Left lung (tissue), 14 donors: ENCODE measurements at places on chromosomes 2 and 18. TPM values are rescaled to one million over a fixed set of nuclear protein-coding genes. Genes with fewer than 3 reads are reported as not detected.

CTAGE1 gene
- total RNA-seq, result not detected

GRCh38 chr2:102434655-102435381 is 11.9 kb downstream of the IL18RAP start:
- DNase-seq, result no peak

GRCh38 chr18:79792988-79793355 is 4.8 kb upstream of the KCNG2 start:
- DNase-seq, result no peak

DNA sequence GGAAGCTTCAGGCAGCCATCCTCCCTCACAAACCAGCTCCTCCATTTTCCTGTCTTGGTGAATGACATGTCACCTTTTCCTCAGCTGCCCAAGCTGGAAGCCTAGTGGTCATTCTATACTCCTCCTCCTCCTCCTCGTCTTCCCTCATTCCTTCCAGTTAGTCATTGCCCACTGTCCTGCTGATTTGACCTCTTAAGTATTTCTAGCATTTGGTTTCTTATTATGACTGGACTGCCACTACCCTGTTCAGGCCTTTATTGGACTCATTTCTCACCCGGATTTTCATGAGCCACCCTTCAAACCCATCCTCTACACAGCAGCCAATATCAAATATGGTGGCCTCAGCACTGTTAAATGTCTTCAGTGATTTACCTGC is 21.9 kb upstream of the MGAT5 start:
- no peak for DNase-seq

YIPF4 gene
- 50.5 TPM for total RNA-seq

GRCh38 chr2:183903026-183903425 is 695.3 kb upstream of the ZNF804A start:
- DNase-seq, result no peak

GRCh38 chr2:191166111-191166755 is 15.4 kb upstream of the STAT4 start:
- peak; percentile 62 for DNase-seq

CXCR1 gene
- 1.7 TPM for total RNA-seq

DNA sequence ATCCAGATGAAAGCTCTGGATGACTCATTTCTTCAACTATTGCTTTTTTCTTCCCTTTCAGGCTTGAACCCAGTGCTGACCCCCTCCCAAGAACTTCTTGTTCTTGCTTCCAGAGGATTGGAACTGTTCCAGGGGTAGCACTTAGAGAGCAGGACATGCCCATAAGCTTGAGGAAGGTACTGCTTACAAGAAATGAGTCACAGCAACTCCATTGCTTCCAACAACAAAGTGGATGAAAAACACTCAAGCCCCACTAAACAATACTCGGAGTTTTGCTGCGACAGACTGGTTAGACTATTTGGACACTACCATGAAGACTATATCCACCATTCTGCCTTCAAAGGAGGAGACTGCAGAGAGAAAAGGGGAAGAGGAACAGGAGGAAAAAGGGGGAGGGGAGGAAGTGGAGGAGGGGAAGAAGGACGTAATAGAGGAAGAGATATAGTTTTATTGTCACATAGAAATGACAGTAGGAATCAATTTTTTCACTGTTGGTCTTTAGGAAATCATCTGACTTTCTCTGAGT is 1.6 kb upstream of the EPC2 start:
- DNase-seq, result no peak

- no peak for DNase-seq
Observed at GRCh38 chr18:58257461-58257860, 213.4 kb downstream of the NEDD4L start.

DNA sequence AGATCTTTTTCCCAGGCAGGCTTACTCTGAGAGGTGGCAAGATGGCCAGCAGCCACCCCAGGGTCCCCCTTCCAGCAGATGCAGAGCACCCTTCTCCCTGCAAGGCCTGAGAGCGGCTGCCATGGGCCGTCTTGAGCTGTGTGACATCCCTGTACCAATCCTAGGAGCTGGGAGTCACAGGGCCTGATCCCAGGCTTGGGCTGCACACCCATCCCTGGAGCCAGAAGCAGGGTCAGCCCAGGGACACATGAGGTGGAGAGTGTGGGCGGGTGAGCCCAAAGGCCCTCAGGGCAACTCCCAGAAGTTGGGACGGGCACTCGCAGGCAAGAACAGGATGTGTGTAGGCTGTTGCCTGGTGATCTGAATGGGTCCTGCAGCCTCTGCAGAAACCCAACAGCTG is 40.5 kb downstream of the CROCC2 start:
- no peak for DNase-seq

DNA sequence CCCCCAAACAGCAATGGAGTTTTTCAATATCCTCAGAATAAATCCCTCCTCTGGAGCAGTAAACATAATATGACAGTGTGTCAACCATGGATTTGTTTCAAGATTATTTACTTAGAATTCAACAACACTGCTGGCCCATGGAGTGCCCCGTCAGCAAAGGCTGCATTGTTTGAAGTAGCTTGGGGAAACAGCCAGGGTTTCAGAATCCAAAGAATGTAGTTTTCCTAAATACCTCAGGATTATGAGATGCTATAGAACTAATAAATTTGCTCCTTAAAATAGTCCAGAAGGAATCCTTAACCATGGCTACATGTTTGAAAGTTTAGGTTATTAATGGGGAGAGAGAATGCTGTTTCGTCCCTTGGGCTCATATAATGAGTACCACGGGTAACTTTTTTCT is 13.1 kb upstream of the CETN1 start:
- DNase-seq, result no peak

DNA sequence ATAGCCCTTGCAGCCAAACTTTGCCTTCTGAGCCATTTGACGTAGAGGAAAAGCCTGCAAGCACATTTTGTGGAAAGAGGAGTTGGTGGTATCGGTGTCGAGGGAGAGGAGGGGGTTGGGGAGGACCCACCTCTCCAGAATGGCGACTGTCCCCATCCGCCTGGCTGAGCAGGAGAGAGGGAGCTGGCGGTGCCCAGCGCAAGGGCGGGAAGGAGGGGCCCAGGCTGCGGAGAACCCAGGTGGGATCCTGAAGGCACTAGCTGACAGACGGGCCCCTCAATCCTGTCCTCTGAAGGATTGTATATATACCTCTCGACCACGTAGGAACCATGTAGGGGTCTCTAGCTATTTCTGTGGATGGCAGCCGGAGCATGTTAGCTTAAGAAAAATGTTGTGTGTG is 200.3 kb downstream of the LOXHD1 start:
- no peak for DNase-seq

RTTN gene
- total RNA-seq, result 12.7 TPM

CPS1 gene
- 7.8 TPM for total RNA-seq

DNA sequence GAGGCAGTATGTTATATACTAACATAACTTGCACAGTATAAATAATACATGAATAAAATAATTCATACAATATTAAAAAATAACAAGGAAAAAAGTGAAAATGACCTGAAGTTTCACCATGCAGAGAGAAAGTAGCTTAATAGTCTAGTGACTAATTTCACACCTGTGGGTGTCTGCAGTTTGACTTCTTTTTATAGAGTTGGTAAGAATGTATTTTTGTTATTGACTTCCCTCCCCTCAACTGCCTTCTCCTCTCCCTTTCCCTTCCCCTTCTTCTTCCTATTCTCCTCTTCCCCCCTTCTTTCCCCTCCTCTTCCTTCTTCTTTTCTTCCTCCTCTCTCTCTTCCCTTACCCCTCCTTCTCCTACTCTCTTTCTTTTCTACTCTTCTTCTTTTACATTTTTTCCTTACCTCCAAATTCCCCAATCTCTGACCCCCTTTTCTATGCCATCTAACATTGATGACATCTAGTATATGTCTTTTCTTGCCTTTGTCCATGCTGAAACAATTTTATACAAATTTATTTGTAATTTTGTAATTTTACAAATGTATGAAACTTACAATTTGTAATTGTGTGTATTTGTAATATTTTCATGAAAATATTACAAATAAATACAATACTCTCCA is 3.1 kb downstream of the DNAH6 start:
- DNase-seq, result no peak

DNA sequence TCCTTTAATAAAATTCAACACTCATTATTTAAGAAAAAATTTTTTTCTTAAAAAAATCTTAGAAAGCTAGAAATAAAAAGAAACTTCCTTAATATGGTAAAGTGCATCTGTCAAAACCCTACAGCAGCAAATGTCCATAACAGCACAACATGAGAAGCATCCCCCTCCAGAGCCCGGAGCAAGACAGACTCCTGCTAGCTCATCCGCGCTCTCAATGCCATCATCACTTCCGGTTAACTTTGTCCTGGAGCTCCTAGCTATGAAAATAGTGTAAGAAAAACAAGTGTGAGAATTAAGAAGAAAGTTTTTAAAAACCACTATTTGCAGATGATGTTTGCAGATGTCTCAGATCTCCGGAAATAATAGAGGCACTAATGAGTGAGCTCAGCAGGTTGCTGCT is 103.1 kb downstream of the TEX51 start:
- no peak for DNase-seq

DNA sequence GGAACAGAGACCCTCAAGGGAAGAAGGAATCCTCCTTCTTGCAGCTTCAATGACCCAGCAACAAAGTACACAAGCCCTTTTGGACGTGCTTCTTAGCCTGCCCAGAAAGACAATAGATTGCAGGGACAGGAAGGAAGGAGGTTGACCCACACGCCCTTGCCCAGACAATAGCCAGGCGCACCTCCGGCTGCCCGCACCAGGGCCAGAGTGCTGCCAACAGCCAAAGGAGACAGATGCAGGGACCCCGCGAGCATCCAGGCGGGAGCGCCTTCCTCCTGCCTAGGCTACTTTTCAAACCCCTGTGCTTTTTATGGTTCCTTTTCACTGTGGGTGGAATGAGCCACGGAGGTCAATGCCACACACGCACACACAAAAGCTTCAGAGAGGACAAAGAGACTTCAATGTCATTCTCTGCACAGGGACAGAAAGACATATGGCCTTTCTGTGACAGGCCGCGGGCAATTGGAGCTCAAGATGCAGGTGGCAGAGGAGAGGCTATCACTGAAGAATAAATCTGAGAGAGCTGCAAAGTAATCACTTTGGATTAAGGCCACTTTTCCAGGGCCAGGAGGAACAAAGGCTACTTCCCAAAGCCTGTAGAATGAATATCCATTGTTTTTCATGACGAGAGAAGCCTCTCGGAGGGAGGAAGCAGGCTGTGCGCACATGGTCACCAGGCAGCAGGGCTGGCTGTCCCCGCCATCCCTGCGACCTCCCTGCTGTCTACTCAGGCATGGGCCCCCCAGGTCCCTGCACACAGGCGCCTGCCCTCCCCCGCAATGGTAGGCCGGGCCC is 300.6 kb downstream of the EIPR1 start:
- peak; percentile 70 for DNase-seq

DNA sequence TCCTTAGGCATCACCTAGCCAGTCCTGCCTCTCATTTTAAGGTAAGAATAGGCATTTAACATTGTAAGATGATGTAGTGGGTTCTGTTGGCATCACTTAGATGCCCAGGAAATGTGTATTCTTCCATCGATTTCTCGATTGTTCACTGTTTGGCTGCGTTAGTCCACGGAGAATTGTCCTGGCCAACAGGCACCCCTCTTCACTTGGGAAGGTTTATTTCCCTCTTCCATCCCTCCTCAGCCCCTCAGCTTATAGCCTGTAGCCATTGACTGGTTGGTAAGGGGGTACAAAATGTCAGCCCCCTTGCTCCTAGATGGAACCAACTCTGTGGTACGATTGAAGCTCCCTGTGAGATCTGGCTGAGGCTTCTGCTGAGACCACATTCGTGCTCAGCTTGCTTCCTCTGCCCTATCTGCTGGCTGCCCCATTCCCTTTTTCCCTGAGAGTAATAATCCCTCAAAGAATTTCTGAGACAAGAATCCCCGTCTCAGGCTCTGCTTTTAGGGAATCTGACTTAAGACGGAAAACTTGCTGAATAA is 43.4 kb downstream of the PLEKHA3 start:
- DNase-seq, result no peak

GCG gene
- not detected for total RNA-seq

GRCh38 chr18:78898066-78898465 is 81.6 kb upstream of the SALL3 start:
- no peak for DNase-seq

DNA sequence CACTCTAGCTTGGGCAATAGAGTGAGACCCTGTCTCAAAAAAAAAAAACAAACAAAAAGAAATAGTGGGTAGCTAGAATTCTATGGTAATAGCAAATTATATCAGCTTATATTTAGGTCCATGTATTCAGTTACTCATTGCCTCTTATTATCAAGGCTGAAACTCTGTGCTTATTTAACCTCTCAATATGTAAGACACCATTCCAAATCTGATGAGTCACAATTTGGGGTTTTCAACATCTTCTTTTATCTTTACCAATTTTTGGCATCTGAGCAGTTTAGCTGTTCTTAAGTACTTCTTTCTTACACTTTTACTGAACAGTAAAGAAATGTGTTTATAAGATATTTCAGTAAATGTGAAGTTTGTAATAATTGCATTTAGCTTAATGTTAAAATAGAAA is 69.3 kb downstream of the TTC27 start:
- DNase-seq, result no peak

GCC2 gene
- 40.5 TPM for total RNA-seq

DNA sequence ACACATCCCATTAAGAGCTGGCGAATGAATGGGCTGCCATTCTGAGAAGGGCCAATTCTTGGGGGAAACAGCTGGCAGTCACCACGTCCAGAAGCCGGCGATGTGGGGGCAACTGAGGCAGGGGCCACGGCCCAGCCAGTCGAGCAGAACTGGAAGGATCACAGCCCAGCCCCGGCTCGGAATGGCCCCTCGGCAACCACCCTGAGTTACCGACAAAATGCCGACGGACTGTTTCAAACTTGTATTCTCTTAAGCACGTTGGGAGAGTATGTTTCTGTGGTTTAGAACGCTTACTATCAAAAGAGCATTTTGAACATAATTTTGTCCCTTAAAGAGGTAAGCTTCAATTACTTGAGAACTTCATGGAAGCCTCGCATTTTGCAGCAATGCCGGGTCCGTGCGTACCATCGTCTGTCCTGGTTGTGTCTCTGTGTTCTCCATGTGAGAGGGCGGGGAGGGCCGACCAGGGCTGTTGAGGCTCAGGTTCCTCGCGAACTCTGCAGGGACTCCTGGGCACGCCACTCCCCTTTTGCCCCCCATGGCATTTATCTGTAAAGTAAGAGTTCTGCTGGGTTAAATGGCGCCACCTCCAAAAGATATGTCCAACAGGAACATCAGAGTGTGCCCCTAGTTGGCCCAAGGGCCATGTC is 155.9 kb downstream of the TWIST2 start:
- DNase-seq, result no peak

- no peak for DNase-seq
Observed at GRCh38 chr2:29305762-29306161, 190.5 kb downstream of the CLIP4 start.

GRCh38 chr2:45554073-45554741 is 56.9 kb downstream of the SRBD1 start:
- no peak for DNase-seq

SCN9A gene
- 15.6 TPM for total RNA-seq

DNA sequence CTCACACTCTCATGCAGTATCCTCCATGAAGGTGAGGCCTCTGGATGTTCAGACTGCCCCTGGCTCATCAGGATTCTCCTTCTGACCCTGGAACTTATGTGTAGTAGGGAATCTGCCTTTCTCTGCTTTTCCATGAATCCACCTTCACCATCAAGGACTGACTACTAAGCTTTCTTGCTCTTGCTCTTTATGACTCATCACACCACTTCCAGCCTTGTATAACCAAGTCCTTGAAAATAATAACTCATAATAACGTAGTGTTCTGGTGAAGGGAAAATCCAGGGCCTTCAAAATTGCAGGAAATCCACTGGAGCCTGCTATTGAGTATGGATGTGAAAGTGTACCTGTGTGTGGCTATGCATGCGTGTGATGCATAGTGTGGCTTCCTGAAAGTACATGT is 11.3 kb upstream of the KCNS3 start:
- DNase-seq, result no peak
